ENCODE measurements at places on chromosomes 5 and 9.
A peak's percentile ranks its signal among the peaks of the same experiment; 100 is the strongest.

DNA sequence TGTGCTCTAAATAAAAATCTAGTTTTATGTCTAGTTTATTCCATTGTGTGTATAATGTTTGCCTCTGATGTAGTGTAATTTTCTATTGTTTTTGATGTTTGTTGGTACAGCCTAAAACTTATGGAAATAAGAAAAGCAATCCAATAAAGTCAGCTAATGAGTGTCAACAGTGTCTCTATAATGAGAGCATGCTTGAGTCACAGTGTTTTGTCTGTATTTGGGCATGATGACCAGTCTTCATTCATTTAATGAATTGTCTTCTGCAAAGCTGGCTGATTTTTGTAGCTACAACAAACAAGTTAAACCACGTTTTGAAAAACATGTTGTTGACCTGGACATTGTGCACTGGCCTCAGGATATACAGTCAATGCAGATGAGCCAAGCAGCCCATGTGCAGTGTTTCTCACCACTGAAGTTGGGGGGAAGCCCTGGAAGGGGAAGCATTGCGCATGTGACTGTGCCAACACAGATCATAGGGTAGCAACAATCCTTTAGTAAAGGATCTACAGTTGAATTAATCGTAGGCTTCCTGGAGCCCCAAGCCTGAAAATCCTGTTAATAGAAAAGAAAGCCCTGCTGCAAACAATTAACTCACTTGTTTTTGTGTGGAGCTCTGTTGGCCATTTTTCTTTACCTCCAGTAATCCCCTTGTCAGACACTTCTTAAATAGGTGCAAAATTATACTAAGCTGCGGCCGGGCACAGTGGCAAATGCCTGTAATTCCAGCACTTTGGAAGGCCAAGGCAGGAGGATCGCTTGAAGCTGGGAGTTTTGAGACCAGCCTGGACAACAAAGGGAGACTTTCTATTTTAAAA is 88.0 kb downstream of the INIP start:
- DNase-seq, result no peak

- no peak for DNase-seq
These were observed 253.8 kb upstream of the POU5F2 start for GRCh38 chr5:93995126-93995621.

DNA sequence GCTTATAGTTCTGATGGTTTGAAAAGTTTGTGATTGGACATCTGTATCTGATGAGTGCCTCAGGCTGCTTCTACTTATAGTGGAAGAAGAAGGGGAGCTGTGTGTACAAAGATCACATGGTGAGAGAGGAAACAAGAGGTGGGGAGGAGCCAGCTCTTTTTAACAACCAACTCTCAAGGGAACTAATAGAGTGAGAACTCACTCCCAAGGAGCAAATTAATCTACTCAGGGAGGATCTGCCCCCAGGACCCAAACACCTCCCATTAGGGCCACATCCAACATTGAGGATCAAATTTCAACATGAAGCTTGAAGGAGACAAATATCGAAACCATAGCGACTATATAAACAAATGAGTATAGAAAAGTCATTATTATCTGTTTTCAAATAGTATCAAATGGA is 64.7 kb upstream of the PRLR start:
- no peak for DNase-seq

GRCh38 chr9:81379655-81380054 is 309.7 kb downstream of the TLE1 start:
- no peak for DNase-seq

DNA sequence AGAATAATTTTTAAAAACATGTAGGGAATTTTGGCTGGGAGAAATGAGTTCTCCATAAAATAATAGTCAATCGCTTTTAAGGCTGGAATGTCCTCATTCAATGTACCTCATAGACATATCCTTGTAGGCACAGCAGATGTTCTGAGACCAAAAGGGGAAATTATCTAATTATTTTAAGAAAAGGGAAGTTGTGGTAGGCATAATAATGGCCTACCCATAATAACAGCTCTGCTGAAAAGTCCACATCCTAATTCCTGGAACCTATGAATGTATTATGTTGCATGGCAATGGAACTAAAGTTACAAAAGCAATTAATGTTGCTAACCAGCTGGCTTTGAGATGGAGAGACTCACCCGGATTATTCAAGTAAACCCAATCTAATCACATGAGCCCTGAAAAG is 216.1 kb downstream of the TRIM36 start:
- DNase-seq, result no peak

DNA sequence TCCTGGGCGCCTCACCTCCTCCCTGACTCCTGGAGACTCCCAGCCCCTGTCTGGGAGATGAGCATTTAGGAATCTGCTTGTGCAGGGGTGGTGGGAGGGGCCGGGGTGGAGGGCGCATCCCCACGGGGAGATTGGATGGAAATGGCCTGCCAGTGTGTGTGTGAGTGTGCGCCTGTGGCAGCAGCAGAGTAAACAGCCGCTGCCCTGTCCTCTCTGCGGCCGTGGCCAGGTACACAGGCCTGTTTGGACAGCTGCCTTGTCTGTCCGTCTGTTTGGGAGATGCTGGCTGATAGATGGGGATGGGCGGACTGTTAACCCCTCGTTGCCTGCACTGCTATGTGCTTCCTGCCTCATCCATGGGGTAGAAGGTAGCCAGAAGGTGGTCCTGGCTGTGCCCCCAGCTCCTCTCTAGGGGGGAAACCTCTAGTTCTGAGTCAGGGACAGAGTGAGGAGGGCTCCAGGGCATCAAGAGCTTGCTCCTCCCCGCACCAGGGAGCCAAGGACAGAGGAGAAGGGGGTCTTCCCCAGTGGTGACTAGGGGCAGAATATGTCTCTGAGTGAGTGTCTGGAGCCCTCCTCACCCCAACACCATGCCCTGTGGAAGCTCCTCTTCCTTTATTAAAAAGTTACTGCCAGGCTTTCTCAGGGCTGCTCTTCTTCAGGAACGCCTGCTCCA is 60.1 kb downstream of the LMX1B start:
- DNase-seq, result no peak

DNA sequence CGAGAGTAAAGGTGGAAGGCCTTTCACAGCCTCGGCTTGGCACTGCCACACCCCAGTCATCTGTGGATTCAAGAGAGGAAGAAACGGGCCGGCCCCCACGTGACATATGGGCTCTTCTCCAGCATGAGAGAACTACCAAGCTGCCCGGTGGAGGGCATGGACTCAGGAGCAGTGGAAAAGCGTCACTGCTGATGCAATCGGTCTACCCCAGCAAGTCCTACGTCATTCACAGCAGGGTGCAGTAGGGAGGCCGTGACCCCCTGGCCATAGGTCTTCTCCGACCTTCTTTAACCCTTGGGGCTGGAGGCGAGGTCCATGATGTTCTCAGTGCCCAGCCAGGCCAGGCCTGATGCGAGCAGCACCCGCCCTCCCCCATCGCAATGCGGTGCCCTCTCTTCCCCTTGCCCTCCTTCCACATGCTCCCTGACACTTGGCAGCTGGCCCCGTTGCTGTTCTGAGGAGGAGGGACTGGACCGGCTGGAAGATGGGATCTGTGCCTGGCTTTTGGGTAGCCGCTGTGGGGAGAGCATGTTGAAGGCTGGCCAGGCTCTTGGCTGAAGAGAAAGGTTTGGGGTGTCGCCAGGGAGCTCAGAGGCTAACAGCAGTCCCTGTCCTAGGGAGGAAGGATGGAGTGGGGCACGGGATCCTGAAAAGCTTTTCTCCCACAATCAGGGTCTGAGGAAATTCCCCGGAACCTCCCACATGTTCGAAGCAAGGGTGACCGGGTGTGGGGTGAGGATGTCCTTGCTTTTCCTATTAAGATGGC is 89.8 kb downstream of the LIFR start:
- peak; percentile 38 for DNase-seq

GRCh38 chr5:178240766-178241165 is 8.2 kb upstream of the PHYKPL start:
- DNase-seq, result no peak

DNA sequence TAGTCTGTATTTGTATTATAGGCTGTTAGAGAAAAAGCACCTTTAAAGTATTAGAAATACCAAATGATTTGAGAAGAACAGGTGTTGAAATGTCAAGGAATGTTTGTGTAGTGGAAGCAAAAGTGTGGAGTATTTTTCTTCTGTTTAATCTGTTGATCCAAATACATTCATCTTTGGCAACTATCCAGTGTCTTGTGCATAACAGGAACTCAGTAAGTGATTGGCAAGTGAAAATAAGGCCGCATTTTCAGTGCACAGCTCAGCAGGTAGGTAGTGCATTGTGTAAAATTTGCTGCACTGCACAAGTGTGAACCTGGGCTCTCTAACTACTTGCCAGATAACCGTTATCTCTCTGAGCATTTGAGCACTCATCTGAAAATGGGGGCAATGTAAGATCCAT is 61.8 kb downstream of the CHSY3 start:
- no peak for DNase-seq

DNA sequence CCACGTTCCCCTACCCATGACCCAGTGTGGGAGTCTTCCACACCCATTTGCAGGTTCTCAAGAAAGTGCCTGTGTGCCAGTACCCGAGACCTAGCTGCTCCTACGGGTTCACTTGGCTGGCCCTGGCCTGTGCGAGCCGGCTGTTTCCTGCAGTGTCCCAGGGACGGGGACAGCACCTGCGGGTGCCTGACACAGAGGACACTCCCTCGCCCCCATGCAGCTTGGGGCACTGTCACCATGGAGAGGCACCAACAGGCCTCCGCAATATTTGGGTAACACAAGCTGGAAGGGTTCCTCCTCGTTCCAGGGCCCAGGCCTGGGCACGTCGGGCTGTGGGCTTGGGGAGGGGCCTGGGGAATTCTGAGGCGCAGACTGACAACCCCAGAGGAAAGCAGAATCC is 41.4 kb downstream of the DUSP1 start:
- no peak for DNase-seq

- DNase-seq, result no peak
These were observed 126.8 kb upstream of the STC2 start for GRCh38 chr5:173454736-173455598.

DNA sequence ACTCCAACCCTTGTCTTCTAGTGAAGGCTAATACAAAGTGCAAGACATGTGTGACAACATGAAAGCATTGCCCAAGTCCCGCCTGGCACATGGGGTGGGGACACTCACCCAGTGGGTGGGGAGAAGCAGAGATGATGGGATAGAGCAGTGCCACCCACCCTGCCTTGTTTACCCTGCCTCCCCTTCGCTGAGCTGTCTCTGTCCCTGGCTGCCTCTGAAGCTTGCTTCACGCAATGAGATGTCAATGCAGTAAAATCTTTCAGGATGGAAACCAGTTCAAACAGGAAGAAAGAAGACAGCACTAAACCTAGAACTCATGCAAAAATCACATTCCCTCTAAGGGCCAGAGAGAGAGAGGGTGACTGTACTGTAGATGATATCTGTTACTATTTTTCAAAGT is 148.0 kb downstream of the INSYN2B start:
- DNase-seq, result no peak

Measured in posterior cingulate gyrus (tissue), 11 donors.